ENCODE measurements at places on chromosomes 12 and 14.

DNA sequence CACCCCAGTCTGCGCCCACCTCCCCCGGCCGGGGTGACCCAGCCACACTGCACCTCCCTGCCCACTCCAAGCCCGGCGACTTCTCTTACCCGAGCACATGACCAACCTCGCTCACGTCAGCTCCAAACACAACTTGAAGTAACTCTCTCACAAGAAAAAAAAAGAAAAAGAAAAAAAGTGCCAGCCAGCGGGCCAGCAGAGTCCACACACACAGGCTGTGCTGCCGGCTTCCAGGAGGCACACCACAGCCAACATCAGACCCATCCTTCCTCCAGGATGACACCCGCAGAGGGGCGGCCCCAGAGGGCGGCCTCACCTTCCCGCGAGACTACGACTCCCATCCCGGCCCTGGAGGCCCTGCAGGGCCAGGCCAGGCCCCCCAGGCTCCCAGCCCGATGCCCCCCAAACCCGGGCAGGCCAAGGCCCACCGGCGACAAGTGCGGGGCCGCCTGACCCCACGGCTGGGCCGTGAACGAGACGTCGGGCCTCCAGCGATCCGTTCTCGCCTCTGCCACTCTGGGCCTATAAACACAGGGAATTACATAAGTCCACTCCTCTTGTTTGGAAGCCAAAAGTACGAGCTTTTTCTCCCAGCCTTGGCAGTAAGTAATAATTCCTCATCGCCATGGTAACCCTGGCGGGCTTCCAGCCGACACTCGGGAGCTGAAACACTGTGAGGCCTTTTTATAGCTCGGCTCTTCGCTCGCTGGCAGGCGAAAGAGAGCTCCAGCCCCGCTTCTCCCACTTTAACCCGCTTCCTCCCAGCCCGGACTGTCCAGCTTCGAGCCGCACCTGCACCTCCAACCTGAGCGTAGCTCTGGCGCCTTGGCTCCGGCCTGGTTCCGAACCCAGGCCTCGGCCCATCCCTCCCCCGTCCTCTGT lies 49.1 kb downstream of the NCOR2 start:
- DNase-seq = no peak

DNA sequence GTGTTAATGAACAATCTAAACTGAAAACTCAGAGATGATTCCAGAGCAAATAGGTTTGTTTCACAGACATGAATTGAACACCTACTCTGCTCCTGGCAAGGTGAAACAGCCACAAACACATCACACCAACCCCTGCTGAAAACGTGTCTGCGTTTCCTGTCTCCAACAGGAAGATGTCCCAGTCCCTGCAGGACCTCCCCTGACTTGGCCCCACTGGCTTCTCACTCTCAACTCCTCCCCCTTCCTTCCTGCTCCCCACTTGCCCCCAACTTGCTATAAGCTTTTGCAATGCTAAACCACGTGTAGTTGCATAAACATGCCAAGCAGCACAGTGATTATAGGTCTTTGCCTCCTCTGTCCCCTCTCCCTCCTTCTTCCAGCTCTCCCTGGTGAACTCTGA lies 567.6 kb downstream of the BCL11B start:
- DNase-seq = peak; percentile 7

GRCh38 chr12:62435303-62436163 lies 31.1 kb upstream of the MON2 start:
- DNase-seq = no peak

GRCh38 chr12:97305651-97306050 lies 157.0 kb upstream of the RMST start:
- no peak for DNase-seq

- no peak for DNase-seq
These were observed 40.6 kb downstream of the SUPT16H start for GRCh38 chr14:21343035-21343794.

GRCh38 chr12:10015450-10015849 lies 5.0 kb downstream of the CLEC12B start:
- DNase-seq = no peak

- no peak for DNase-seq
These were observed 386.3 kb upstream of the TMTC1 start for GRCh38 chr12:30169839-30170591.

DNA sequence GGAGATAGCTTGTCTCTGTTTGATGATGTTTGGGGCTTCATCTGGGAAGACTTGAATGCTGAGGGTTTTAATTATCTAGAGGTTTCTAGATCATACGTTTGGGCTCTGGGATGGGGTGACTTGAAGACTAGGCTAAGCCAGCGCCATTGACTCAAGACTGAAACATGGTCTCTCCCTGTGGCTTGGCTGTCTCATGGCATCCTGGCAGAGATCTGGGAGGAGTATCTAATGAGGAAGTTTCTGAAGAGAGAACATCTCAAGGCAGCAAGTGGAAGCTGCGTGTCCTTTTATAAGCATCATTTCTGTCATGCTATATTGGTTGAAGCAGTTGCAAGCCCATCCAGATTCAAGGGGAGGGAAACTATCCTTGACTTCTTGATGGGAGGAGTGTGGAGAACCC lies 104.8 kb downstream of the UNC79 start:
- no peak for DNase-seq

- no peak for DNase-seq
These were observed 75.2 kb downstream of the LRRC74A start for GRCh38 chr14:76901171-76902055.

- no peak for DNase-seq
These were observed 45.8 kb downstream of the NINJ2 start for GRCh38 chr12:617304-617915.

DNA sequence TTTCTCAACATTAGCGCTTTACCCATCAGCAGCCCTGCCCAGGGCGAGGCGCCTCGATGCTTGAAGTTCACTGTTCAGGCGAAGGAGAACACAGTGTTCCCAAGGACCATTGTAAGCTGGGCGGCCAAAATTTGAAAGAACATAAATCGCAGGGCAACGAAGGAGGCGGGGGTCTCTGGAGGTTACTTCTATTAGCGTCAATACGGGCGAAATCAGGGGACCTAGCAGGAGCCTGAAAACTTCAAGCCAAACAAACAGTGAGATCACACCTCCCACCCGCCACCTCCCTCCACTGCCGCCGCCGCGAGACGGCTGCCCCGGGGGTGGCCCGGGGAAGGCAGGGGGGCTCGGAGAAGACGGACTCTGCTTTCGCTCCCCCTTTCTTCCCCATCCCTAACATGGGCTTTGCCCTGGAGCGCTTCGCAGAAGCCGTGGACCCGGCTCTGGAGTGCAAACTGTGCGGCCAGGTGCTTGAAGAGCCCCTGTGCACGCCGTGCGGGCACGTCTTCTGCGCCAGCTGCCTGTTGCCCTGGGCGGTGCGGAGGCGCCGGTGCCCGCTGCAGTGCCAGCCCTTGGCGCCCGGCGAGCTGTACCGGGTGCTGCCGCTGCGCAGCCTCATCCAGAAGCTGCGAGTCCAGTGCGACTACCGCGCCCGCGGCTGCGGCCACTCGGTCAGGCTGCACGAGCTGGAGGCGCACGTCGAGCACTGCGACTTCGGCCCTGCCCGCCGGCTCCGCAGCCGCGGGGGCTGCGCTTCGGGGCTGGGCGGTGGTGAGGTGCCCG lies at the start of gene PDZRN4:
Gene PDZRN4, plus strand, starts transcription at position 263 of the 783 bp plus-strand sequence.
- no peak for DNase-seq

DNA sequence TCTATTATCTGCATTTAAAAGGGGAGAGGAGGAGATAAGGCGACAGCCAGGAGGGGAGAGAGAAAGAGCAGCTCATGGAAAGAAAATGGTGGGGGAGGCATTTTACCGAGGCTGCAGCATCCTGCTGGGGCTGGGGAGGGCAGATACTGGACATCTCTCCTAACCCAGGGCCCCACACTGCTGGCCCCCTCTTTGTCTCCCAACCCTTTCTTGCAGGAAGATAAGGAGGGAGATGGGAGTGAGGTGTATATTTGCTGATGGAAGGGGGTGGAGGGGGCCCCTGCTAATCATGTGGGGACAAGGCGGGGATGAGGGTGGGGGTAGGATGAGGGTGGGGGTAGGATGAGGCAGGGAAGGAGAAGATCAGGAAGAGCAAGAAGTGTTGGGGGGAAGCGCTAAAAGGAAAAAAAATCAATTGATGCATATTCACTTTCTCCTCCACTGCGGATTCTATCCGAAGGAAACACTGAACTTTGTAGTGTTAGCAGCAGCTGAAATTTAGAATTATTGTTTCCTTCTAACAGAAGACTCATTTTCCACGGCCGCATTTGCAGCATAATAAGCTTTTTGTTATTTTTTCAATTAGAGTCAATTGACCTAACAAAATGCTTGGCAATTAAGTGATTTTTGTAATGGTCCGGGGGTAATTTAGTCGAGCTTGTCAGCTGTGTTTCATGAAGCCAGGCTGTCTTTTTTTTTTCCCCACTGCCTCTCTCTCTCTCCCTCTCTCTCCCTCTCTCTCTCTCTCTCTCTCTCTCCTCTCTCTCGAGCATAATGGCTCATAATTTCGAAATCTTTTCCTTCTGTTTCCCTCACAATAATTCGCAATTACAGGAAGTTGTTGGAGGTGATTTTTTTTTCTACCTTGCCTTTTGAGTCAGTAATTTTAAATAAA lies 1134.6 kb downstream of the BCL11B start:
- DNase-seq = no peak

DNA sequence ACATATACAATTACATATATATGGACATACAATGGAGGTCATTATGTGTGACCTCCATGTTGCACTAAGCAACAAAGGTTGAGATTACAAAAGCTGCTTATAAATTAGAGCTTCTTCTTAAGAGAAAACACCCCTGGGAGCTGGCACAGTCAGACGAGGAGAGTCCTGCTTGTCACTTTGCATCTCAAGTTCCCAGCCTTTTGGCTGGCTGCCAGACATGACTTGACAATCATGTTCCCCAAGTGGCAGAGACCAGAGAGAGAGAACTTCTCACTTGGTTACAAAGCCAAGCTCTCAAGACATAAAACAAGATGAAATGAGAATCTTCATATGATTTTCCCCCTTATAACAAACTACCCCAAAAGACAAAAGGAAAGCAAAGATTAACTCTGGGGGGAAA lies 8.5 kb upstream of the SYNJ2BP start:
- no peak for DNase-seq

- DNase-seq = no peak
These were observed 206.5 kb downstream of the SUDS3 start for GRCh38 chr12:118582863-118583262.

- DNase-seq = no peak
These were observed 233.8 kb downstream of the FBXL14 start for GRCh38 chr12:1360441-1361210.

DNA sequence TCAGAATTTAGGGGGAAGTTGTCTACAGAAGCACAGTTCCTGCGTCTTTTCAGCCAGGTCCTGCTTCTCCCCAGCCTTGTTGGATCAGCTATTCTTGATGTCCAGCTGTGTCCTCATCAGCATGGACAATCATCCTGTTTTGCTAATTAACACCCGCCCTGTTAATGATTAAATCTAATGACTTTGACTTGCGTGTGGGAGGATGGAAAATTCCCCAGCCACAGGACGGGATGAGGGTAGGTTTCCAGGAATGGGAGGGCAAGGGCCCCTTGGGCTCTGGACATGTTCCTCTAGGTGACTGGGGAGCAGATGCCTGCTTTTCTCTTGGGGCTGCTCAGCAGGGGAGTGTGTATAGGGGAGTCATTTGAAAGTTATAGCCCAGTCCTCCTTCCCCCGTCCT lies 5.3 kb upstream of the PPP1R1A start:
- DNase-seq = no peak

GRCh38 chr12:123410041-123410412 lies 26.1 kb downstream of the KMT5A start:
- DNase-seq = no peak

DNA sequence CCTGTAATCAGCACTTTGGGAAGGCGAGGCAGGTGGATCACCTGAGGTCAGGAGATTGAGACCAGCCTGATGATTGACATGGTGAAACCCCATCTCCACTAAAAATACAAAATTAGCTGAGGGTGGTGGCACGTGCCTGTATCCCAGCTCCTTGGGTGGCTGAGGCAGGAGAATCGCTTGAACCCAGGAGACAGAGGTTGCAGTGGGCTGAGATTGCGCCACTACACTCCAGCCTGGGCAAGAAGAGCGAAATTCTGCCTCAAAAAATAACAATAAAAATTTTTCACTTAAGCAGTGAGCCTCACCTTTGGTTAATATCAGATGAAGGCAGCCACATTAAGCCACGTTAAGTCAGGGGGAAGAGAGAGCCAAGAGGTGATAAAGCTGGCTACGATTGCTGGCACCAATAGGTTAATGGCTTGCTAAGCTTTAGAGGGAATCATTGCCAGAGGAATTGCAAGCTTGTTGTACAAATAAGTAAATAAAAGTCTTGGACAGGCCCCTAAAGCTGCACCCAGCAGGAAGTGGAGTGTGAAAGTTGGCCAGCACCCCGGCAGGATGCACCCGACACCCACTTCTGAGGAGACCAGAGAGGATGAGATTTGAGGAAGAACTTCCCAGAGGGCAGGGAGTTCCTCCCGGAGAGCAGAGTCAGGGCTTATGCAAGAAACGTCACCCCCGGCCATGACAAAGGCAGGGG lies 41.3 kb upstream of the TESC start:
- no peak for DNase-seq

DNA sequence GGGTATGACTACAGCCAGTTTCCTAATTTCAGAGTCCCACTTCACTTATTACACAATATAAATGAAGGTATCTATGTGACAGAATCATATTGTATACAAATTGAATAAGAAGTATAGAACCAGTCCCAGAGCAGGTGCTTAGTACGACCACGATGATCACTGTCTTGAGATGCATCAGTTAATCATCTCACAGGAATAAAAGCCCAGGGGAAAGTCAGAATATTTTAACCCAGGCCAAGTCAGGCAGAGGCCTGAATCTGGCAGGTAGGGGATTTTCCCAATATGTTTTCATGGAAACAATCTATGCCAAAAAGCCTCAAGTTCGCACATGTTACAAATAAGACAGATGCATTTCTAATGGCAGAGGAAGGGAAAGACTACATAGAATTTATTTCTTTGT lies 758.4 kb downstream of the BCL11B start:
- no peak for DNase-seq

- DNase-seq = no peak
These were observed 29.4 kb downstream of the CCNK start for GRCh38 chr14:99510556-99511139.

DNA sequence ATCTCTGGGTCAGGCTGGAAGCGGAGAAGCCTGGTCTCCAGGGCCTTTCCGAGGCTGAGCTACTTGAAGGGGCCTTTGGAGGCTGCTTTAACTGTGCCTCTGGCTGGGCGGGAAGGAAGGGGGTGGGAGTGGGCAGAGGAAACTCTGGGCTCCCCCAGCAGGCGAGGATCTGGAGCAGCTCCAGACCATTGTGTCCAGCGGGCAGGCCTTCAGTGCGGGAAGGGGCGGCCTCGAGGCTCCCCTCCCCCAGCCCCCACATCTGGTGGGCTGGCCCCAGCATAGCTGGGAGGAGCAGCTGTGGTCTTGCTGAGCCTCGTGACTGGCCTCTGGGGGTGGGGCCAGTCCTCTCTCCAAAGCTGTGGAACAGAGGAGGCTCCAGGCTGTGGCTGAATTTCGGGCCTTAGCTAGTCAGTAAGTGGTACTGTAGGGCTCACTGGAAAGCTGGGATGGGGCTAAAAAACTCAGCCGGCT lies 3.4 kb downstream of the TAMALIN start:
- DNase-seq = no peak

DNA sequence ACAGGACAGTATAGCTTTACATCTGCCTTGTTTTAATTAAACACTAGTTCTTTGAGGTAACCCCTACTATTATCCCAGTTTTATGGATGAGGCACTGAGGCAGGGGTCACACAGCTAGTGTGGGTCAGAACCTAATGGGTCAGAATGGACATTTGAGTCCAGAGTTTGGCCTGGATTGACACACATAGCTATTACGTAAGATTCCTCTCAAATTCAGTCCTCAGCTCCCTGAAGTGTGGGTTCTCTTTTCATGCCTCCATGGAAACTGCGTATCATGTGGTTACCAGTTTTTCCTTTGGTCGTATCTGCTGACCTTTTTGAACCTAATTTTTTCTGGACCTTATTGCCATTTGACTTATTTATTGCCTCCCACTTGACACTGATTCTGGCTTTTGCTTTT lies 40.4 kb downstream of the PSEN1 start:
- DNase-seq = no peak
